ELF-1 (cell line): ENCODE measurements at places on chromosomes 6 and 20.

GRCh38 chr6:96249755-96250154 is 234.0 kb downstream of the FUT9 start:
- no peak for DNase-seq

GRCh38 chr20:55515832-55516231 is 489.5 kb downstream of the CBLN4 start:
- DNase-seq, result no peak

- DNase-seq, result no peak
Measured at GRCh38 chr6:47524136-47524845, 46.7 kb downstream of the CD2AP start.

- DNase-seq, result peak; percentile 57
Measured at GRCh38 chr20:38355161-38356012, 9.1 kb downstream of the LBP start.

DNA sequence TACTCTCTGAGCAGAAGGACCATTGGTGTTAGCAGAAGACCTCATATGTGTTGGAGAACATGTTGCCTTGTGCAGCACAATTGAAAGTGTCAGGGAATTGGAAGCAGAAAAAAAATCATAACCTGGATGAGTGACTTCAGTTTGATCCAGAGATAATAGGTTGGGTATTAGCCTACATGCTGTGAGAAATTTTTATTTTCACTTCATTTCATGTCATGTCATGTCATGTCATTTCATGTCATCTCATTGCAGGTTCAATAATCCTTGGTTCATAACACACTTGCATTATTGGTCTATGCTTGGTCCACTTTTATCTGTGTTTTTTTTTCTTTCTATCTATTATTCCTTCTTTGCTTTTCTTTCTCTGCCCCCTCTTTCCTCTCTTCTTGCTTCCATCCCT is 34.3 kb downstream of the AKAP7 start:
- no peak for DNase-seq

DNA sequence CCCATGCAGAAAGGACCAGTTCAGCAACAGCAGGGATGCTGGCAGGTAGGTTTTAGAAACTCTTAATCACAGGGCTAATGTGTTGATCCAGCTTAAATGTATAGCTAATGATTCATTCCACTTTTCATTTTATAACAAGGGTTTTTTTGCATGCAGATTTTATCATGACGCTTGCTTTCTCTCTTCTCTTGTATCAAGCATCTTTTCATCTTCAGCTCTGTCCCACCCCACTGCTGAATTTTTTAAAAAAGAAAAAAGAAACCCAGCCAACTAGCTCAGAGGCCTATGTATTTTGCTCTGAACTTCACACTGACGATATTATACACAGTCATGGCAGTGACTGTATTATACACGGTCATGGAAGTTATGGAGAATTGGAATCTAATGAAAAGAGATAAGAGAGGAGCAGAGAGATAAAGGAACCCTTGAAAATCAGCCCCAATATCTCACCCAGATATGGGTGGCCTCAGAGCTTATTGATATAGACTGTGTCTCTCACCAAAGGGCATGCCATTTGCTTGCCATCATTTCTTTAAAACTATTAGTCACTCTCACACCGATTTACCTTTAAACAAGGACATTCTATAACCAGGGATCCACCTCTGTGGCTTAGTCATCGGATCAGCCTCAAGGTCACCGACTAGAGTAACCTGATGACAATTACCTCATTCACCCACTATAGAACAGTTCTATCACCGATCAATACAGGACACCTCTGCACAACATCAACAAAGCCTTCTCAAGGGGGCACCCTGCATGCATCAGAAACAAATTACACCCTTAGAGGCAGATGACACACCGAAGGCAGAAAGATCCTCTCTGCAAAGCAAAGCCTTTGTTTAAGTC is 222.0 kb downstream of the ATXN1 start:
- DNase-seq, result no peak

- DNase-seq, result no peak
Measured at GRCh38 chr6:32964776-32965175, 3.6 kb upstream of the BRD2 start.

DNA sequence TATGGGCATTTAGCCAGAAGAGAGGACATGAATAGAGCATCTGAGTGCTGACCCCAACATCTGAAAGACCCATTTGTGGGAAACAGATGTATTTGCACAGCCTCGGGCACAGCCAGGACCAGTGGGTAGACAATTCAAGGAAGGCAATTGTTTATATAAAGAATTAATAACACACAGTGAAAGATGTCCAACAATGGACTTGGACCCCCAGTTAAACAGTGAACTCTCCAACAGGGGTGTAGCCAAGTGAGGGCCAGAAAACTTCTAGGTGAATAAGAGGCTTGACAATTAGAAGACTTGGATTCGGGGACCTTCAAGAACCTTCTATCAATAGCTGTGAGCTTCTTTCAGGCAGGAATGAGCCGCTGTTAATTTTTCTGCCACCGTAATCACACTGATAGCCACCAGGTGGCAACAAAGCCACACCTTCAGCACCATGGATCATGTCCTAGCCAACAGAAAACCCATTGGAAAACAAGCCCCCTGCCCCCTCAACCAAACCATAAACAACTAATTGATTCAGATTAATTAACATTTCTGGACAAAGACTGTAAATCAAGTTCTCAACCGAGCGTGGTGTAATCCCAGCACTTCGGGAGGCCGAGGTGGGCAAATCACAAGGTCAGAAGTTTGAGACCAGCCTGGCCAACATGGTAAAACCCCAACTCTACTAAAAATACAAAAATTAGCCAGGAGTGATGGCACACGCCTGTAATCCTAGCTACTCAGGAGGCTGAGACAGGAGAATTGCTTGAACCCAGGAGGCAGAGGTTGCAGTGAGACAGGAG is 8.8 kb upstream of the SRSF6 start:
- peak; percentile 77 for DNase-seq

DNA sequence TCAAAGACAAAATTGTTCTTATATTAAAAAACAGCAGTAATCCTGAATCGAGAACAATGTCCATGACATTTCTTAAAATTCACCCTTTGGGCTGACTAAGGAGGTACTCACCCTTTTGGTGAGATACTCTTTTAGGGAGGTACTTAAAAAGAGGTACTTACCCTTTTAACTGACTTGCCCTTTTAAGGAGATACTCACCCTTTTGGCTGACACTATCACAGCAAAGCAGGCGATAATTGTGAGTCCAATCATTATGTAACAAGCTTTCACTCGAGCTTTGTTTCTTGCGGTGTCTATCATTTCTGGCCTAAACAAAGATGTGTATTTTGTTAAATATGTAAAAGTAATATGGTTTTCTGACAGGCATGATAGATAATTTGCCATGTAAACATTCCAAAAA is 3.7 kb downstream of the FAM162B start:
- no peak for DNase-seq

DNA sequence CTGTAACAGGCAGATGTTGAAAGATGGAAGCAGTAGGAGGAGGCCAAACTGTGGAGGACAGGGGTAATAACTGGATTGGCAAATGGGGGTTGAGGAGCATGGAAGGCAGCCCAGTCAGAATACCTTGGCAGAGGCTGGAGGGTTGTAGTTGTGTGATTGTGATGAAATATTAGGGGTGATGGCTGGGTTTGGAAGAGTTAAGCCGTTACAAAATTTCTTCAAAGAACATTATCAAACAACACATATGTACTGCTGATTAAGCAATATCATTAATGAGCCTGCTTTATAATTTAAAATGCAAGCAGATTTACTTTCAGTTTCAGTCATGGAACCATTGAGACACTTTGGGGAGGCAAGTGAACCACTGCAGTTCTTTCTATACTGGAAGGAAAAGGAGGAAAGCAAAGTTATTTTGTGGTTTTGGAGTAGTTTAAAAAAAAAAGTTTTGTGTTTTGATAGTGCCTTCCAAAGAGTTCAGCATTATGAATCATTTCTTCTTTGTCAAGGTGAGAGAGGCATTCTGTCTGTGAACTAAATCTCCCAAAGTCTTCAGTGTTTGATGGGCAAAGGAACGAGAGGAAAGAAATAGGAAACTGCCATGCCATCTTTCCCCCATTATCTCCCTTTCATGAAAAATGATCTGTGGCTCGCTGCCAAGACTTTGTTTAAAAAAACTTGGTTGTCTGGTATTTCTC is 20.7 kb downstream of the FOXO3 start:
- DNase-seq, result no peak

DNA sequence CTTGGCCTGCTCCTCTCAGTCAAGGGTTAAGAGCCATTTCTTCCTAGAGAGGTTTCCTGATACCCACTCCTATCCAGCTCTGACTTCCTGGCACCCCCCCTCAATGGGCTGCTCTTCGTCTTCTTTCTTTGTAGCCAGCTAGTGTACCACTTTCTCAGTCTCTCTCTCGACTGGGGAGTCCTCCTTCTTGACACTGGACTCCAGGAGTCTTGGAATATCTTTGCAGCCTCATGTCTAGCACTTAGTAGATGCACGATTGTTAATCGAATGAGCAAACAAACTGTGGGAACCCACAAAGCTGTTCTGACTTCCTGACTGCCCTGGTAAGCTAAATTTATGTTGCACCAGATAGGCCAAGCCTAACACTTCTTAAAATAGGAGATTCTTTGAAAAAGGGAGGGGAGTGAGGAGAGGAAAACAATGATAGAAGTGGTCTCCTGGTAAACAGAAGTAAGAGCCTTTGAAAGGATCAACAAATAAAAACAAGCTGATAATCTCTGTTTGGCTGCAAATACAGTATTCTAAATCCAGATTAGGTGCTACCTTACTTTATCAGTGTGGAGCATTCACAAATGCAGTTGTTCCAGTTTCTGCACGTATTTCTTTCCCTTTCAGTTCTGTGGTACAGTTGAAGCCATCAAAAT is 160.1 kb upstream of the CITED2 start:
- DNase-seq, result no peak

DNA sequence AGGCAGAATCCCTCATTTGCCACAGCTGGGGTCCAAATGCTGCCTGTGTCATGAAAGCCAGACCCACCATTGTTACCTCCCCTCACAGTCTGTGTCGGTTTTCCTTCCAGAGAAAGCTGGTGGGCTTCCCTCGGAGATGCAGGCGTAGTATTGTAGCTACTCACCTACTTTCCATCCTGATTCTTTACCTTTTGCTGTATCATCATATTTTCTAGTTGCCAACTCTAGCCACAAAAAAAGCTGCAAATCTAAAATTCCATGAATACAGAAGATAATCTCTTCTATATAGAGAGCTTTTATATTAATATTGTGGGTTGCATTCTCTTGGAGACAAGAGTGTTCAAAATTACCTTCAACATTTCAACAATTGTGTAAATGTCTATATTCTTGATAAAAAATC is 98.0 kb upstream of the LAMP5 start:
- DNase-seq, result no peak

GRCh38 chr6:26607434-26608230 is 10.9 kb downstream of the ABT1 start:
- DNase-seq, result peak; percentile 62

- no peak for DNase-seq
Measured at GRCh38 chr6:136052031-136052430, 198.1 kb downstream of the MTFR2 start.
